Stimulated activated CD4-positive, alpha-beta T cell treated with anti-CD3 and anti-CD28 coated beads, TNF-alpha, amount 100 ng/mL, for 4 hours (primary cell): ENCODE measurements at places on chromosomes 16 and 17.
A peak's percentile ranks its signal among the peaks of the same experiment; 100 is the strongest.

DNA sequence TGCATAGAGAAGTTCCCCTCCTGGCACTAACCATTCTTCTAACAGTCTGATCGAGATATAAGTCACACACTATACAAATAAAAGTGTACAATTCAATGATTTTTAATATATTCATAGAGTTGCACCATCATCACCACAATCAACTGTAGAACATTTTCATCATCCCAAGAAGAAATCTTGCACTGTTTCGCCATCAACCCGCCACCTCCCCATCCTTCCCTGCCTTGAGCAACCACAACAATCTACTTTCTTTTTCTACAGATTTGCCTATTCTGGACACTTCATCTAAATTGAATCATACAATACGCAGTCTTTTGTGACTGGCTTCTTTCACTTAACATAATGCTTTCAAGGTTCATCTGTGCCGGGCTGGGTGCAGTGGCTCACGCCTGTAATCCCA, 33.0 kb upstream of the GUCY2D start:
- DNase-seq: no peak

DNA sequence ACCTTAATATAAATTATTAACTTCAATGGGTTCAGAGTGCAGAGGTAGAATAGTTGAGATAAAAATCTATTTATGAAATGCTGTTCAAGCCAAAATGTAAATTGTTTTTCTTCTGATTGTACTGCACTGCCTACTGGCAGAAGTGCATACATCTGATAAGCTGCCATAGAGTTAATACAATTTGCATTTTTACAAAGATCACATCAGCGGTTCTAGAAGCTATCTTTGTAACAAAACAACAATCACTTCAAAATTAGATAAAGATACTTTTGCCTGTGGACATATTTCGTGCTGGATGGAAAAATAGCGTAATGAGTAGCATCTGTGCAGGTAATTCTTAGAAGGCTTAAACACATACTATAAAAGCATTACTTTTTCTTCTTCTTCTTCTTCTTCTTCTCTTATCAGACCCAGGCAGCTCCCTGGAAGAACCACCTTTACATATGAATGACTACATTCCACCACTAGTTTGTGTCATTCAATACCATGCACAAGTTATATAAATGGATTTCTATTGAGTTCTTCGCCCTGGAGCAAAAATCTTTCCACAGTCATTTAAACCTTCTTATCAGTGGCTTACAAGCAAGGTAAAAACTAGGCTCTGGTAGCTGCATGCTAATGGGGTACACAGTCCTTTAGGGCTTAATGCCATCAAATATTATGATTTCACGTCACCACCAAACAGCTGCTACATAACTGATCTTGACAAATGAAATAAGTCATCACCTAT, 47.0 kb downstream of the SYNRG start:
- no peak for DNase-seq

GRCh38 chr17:10775058-10775457, 28.8 kb downstream of the TMEM238L start:
- DNase-seq: no peak

DNA sequence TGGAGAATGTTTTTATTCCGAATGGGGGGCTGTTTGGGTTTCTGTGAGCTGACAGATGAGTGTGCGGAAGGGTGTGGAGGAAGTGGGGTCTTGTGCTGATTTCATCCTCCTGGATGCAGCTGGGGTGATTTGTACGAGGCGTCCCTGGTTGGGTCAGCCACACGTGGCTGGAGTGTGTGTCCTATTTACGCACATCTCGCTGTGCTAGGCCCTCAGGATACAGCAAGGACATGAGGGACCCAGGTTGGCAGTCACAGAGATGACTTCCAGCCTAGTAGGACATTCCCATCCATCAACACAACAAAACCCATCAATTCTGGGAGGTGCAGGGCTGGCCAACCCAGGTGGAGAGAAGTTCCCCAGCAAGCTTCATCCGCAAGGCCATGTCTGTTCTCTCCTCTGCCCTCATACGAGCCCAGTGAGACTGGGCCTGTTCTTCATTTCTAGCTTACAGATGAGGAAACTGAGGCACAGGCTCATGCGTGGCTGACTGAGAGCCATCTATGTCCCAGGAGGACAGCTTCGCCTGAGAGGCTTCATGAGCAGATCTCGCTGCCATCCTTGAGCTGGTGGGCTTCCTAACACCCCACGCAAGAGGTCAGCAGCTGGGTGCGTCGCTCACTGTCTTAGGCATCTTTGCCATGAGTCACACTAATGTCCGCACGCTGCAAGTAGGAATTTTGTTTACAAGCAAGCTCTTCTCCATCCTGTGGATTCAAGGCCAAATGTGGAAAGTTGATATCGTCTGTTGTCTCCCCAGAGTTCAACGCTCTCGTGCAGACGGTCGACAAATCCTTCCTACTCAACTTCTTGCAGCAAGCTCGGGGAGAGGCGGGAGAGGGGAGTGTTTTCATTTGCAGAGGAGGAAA, 24.4 kb downstream of the IRF8 start:
- DNase-seq: no peak

DNA sequence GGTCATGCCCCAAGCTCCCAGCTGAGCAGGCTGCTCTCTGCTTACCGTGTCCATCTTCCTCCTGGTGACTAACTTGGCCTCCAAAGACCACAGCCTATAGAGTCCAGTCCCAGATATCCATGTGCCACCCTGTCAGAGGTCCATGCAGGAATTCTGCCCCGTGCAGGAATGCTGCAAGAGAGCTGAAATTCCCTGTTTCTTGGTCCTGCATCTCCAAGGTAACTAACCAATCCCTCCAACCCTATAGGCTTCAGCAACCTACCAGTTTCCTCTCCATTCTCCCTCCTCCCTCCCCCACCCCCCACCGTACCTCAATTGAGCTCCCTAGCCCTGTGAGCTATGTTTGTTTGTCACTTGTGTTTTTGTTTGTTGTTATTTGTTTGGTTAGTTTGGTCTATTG, 9.6 kb upstream of the MKS1 start:
- no peak for DNase-seq

DNA sequence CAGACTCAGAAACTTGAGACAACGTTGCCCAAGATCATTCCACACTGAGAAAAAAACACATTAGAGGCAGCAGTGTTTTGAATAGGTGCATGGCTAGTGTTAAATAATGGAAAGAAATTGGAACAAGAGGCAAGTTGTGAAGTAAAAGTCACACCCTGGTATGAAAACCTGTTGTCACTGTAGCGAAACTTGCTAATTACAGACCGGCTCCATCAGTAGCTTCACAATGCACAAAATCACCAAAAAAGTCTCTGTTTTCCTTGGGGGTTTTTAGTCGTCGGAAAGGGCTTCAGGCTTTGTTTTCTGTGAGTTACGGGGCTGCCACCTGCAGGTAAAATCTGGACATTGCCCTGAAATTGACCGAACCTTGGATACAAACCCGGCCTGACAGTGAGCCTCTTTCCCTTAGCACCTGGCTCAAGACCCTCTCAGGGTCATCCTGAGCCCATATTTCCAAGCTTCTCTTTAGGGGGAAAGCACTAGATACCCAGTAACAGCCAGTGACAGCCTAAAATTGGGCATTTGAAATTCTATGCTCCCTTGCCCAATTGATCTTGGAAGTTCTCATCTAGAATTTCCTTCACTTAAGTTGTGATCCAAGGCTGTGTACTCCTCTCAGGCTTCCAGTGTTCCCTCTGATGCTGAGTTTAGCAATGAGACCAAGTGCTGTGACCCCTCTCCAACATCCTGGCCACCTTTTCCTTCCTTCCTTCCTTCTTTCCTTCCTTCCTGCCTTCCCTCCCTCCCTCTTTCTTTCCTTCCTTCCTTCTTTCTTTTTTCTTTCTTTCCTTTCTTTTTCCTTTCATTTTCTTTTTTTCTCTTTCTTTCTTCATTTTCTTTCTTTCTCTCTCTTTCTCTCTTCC, 7.2 kb upstream of the GRB2 start:
- DNase-seq: peak; percentile 47

DNA sequence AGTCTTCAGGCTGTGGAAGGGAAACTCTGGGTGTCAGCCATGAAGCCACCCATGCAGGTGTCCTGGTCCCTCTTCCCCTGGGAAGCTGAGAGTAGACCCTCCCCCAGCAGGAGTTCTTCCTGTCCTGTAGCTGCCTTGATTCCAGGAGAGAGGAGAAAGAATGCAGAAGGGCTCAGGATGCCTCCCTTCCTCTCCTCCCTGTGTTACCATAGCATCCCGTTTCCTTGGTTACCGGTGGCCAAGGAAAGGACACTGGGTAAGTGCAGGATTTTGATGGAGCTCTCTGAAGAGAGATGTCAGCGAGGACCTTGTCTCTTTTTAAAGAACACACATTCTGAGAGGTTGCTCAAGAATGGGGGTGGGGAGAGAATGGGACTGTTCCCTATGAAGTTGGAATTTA, 304.1 kb upstream of the N4BP1 start:
- DNase-seq: no peak

GRCh38 chr16:5032748-5033167, 977 bp downstream of the NAGPA start:
- no peak for DNase-seq

- DNase-seq: no peak
Observed at GRCh38 chr17:65674246-65675045, 113.0 kb upstream of the AXIN2 start.

- DNase-seq: no peak
Observed at GRCh38 chr17:83194761-83195329, 115.4 kb downstream of the METRNL start.

DNA sequence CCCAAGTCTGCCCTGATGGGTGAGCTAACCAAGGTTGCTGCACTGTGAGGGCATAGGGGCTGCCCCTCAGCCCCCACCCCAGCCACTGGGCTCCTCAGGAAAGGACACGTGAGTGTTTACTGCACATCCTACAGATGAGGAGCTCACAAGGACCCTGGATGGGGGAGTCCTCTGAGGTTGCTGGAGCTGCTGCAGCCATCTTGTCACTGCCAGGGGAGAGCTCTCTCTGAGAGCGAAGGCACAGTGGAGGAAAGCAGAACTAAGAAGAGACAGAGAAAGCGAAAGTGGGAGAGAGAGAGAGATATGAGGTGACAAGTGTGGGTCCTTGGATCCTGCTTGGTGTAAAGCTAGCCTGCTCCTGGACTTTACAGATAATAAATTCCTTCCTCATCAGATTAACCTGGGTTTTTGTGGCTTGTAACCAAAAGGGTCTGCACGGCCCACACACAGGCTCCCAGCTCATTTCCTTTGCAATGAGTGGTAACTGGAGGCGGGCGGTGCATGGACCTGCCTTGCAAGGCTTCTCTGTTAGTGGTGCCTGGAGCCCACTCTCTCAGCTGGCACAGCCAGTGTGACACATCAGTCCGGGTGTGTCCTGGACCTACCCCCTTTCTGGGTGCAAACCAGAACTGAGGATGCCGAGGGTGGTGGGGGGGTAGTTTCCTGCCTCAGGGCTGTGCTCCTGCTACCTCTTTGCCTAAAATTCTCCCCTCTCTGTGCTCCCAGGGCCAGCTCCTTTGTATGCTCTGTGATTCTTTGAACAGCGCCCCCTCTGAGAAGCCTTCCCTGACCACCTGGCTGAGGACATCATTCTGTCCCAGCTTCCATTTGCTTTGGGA, 14.2 kb downstream of the SNX20 start:
- peak; percentile 32 for DNase-seq

GRCh38 chr16:7834771-7835431, 502.3 kb downstream of the RBFOX1 start:
- DNase-seq: no peak

DNA sequence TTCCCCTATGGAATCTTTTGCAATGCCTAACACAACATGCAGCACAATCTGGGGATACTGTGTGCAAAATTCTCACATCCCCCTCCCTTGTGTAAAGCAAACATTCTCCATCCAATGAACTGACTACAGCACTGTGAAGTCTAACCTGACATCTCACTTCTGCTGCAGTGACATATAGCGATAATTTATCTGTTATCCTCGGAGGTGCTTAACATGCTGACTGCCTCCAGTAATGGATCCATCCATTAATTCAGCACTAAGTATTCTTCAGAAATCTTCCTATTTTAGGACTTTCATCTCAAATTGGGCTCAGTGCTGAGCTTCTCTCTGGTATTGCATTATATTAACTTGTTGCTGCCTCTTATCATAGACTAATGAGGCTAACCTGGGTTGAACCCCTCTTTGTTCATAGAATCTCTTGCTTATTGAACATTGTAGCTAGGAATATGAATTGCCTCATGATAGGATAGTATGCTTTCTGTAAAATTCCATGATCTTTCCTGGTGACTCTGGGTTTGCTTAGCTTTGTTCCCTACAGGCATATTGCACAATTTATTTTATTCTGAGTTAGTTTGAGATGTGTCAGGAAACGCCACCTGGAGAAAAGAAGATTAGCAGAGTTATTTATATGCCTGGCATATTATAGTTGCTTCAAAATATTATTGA, 187.9 kb downstream of the CNTNAP4 start:
- DNase-seq: no peak

DNA sequence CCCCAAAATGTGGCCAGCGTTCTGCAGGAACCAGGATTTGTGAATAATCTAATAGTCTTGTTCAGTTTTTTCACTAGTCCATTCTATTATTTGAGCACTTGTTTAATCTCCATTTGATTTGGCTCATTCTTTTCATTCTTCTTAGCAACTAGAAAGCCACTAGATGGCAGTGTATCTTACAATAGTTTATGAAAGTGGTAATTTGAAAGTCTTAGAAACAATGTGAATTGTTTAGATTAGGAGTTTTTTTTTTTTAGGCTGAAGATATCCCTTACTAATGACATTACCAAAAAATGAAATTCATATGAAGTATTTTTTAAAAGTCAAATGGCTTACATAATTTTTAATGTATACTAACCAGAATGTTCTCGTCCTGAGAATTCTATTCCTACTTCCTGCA, 6.7 kb downstream of the ERI2 start:
- no peak for DNase-seq

DNA sequence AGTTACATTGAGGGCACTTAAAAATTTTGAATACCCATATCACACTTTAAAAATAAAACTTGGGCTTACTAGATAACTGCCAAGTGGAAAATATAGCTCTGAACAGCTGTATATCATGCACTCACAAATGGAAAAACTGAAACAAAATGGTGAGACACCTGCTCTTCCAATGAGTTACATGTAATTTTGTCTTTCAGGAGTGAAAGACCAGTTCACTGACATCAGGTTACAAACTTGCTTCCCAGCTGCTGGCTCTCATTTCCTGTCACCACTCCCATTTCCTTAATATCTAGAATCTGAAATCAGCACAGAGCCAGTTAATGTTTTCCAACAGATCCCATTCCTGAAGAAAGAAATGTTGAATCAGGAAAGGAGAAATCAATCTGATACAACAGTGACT, 10.8 kb downstream of the CSNK2A2 start:
- no peak for DNase-seq

DNA sequence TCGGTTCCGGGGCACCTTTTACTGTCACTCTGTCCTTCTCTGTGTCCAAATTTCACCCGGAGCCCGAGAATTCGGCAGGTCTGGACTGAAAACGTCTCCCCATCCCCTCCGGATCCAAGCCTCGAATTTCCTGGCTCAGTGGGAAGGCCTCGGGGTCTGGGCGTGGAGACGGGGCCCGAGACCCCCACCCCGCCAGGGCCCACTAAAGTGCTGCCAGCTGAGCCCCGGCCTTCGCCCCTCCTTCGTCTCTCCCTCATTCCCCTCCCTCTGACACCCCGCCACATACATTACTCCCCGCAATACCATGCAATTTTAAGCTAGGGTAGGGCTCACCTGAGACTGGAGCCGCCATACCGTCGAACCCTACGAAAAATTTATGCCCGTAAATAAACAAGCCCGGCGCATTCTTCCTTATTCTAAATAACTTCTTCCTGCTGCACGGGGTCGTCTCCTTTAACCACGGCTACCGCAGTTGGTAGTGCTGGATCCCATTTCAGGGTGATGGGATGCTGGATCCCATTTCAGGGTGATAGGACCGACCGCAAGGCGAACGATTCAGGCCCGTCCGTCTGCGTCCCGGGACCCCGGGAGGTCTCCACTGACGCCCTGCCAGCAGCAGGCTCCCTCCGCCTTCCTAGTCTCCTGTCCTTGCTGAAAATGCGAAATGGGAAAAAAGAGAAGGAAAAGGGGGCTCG, 4.4 kb upstream of the OR1F1 start:
- DNase-seq: no peak
